ENCODE measurements at places on chromosomes 2 and 18. TPM values are rescaled to one million over a fixed set of nuclear protein-coding genes. Genes with fewer than 3 reads are reported as not detected.

- DNase-seq, result no peak
These were observed 137.4 kb upstream of the CDCA7 start for GRCh38 chr2:173217116-173217840.

DNA sequence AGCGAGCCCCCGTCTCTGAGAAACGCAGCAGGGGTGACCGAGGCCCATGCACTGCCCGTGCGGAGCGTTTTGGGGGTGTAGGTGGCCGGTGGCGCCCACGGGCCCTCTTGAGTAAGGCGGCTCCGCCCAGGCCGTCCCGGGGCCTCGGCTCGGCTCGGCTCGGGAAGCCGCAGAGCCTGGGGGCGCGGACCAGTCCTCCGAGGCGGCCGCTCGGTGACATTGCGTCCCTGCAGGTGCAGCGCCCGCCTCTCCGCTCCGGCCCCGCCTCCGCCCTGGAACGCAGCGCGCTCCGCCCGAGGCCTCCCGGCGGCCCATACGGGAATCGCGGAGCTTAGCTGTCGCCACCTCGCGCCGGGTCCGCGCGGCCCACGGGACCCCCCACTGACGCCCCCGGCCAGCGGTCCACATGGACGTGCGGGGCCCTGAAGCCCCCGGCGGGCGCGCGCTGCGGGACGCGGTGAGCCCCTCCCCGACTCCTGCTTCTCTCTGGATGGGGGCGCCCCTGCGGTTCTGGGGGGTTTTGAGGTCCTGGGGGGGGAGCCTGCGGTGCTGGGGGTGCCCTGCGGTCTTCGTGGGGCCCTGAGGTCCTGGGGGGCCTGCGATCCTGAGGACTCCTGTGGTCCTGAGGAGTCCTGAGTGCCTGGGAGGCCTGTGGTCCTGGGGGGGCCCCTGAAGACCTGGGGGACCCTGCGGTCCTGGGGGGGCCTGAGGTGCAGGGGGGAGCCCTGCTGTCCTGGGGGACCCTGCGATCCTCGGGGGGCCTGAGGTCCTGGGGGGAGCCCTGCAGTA is at the start of gene HSBP1L1:
TSS of gene HSBP1L1 (plus strand) at position 314 of the 789 bp plus-strand sequence. CDS start at position 407, 93 bp downstream.
- DNase-seq, result peak; percentile 64

GPR148 gene
- total RNA-seq, result not detected

ANKRD53 gene
- total RNA-seq, result 0.51 TPM
